ENCODE measurements at places on chromosomes 7 and 10. TPM values are rescaled to one million over a fixed set of nuclear protein-coding genes. Genes with fewer than 3 reads are reported as not detected.

Gene THAP5
- total RNA-seq = 29.8 TPM

DNA sequence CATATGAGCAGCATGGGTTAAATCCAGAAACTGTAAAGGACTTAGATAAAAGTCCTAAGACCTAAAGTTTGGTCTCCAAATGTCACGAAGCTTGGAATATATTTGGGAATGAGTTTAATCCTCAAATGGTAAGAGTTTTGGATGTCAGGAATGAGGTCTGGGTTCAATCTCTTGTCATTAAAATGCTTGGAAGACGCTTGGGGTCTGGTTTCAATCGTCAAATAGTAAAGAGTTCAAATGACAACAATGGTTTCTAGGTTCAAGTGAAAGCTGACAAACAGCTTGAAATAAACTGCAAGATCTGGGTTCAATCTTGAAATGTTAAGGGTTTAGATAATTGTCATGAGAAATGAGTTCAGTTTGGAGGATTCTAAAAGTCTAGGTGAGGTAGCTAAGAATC, 385.5 kb upstream of the HPS1 start:
- no peak for DNase-seq

DNA sequence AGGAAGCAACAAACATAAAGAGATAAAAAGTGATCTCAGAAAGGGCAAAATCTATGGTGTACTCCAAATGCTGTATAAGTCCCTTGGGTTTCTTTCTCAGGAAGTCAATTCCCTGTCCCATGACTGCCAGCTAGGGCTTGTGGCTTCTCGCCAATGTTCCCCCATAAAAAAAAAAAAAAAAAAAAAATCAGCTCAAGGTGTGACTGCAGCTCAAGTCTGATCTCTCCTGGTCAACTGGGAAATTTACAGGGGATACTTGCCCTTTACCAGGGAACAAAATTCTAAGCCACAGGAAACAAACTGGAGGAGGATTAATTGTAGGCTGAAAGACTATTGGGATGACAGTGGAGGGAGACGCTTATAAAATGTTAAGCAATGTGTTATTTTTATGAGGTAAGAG, 76.0 kb downstream of the PCGF5 start:
- DNase-seq = no peak

GRCh38 chr10:3907514-3907913, 122.5 kb upstream of the KLF6 start:
- no peak for DNase-seq

DNA sequence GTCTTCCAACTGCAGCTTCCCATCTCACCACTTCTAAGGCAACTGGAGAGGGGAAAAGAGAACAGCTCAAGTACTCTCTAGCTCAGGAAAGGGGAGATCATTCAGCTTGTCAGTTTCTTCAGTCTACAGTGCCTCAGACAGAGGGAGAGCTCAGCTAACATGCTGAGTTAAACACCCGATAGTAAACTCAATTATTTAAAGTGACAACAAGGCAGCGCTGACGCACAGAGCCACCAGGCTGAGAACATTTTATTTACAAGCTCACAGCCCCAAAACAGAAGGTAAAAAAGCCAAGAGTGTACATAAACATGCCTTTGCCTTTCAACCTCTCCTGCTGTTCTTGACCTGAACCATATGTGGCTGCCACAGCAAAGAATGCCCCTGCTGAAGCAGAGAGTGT, 10.1 kb upstream of the CUZD1 start:
- DNase-seq = no peak
